NB4 (cell line): ENCODE measurements at places on chromosomes 16 and 17.

- DNase-seq, result no peak
Measured at GRCh38 chr17:40695874-40696472, 7.6 kb downstream of the KRT24 start.

- DNase-seq, result peak; percentile 93
Measured at GRCh38 chr17:73340093-73340596, 28.3 kb upstream of the CDC42EP4 start.

DNA sequence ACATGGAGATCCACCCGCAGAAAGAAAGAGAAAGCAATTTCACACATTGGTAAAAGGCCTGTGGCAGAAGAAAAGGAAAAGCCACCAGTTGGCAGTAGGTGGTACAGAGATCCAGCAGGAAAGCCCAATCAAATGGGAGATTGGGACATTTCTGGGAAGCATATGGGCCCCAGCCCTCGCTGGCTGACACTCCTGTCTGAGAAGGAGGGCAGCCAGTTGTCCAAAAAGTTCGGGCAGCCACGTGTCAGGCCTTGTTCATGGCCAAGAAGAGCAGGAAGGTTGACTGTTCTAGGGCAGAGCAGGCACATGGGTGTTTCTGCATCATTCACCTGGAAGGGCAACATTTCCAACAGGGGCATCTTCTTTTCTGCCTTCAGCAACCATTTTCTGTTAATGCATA lies 45.0 kb upstream of the MMP2 start:
- no peak for DNase-seq

GRCh38 chr16:16940351-16940750 lies 530.4 kb downstream of the XYLT1 start:
- no peak for DNase-seq

GRCh38 chr16:88792078-88792550 lies 7.1 kb upstream of the PIEZO1 start:
- DNase-seq, result peak; percentile 96

- peak; percentile 30 for DNase-seq
Measured at GRCh38 chr17:50421308-50422051, 4.5 kb upstream of the ACSF2 start.

GRCh38 chr16:50719401-50720337 lies 22.2 kb upstream of the CYLD start:
- DNase-seq, result peak; percentile 82

DNA sequence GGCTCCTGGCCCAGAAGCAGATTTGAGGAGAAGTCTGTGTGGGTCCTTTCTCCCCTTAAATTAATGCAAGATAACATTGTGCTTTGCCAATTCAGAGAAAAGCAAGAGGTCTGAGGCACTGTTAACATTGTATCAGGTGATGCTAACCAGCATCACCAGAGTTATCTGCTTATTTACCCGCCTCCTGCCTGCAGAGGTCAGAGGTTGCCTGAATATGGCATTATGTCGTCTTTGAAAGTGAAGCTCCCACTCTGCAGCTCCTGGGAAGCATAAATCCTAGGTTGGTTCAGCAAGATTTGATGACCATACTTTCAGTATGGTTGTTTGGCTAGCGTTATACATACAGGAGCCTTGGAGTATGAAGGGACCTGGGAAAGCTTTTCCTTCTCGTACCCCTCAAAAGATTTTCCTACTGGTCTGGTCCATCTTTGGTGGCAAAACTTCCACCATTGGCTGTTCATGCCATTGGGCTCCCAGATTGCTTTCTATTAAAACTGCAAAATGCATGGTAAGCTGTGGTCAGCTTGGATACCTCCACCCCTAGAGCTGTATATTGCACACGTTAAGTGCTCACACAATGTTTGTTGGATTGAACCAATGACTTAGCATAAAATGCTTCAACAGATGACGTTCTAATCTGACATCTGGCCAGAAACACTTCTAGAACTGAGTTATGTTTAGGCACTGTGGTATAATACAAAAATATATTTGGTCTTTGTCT lies 24.1 kb downstream of the CHD9 start:
- no peak for DNase-seq

DNA sequence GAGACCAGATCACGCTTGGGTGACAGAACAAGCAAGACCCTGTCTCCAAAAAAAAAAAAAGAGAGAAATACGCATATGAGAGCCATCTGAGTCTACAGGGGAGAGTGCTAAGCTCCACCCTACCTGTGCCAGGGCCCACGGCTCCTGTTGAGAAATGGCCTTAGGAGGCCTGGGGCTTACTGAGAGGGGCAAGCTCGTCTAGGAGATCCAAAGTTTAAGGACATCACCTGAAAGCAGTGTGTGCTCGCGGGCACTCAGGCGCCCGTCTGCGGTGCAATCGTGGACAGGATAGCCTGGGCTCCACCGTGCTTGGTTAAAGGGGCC lies 14.5 kb upstream of the BAIAP2 start:
- no peak for DNase-seq

DNA sequence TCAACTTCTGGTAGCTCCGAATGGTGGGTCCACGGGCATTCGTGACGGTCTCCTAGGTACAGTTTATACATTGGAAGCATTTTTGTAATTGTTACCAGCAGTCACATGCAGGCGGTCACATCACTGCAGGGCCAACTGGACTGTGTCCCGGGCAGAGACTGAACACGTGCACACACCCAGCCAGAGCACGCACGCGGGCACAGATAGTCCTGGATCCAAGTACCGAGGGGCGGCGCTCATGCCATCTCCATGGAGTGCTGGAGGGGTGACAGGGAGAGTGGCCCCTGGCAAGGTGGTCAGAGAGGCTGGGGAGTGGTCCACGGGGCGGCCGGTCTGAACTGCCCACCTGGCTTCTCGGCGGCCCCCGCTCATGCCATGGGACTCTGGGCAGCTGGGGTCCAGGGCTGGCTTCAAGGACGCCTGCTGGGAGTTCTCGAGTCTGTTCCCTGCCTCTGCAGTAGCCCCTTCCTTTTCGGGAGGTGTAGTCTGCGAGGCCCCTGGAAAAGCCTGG lies 34.2 kb downstream of the BAIAP2 start:
- DNase-seq, result no peak

DNA sequence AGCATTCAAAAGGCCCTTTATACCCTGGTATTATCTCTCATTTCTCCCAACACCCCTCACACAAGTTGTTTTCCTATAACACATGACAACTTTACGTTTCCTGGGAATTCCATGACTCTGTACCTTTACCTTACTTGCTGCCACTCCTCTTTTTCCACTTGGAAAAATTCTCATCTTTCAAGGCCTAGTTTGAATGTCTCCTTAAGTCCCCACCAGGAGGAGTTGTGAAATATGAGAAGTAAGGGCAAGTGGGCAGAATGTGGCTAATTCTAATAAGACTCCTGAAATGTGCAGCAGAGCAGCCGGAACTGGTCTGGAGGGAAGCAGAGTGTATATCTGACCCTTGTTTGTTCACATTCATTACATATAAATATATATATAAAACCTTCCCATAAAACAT lies 39.7 kb downstream of the BRCA1 start:
- DNase-seq, result no peak

- DNase-seq, result no peak
Measured at GRCh38 chr16:2233872-2234812, 2.1 kb upstream of the DNASE1L2 start.

DNA sequence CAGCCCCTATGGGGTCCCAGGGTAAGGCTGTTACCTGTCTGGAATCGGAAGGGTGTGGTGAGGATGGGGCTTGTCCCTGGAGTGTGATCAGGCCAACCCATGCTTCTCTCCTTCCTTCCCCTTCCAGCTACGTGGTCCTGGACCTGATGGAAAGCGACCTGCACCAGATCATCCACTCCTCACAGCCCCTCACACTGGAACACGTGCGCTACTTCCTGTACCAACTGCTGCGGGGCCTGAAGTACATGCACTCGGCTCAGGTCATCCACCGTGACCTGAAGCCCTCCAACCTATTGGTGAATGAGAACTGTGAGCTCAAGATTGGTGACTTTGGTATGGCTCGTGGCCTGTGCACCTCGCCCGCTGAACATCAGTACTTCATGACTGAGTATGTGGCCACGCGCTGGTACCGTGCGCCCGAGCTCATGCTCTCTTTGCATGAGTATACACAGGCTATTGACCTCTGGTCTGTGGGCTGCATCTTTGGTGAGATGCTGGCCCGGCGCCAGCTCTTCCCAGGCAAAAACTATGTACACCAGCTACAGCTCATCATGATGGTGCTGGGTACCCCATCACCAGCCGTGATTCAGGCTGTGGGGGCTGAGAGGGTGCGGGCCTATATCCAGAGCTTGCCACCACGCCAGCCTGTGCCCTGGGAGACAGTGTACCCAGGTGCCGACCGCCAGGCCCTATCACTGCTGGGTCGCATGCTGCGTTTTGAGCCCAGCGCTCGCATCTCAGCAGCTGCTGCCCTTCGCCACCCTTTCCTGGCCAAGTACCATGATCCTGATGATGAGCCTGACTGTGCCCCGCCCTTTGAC lies 2.4 kb downstream of the MAPK7 start:
- no peak for DNase-seq

DNA sequence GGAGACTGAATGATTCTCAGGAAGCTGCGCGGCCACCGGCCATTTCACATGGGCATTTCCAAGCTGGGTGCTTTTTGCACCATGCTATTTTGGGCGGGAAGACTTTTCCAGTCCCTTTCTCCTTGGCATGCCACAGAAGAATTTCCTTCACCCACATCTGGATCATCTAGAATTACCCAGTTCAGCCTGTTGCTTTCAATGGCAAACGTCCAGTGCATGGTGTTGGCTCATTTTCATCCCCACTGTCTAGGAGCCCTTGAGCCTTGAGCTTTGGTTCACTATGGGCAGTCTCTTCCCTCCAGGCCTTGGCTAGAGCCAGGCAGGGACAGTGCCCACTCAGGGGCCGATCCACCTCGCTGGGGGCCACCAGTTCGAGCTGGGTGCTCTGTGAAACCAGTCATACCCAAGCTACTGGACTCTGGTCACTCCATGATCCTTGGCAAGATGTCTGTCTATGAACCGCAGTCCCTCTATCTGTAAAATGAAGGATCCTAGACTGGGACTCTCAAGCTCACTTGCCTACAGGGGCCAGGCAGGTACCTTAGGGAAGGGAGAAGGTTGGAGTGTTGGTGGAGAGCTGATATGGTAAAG lies 71.1 kb downstream of the CYLD start:
- no peak for DNase-seq

GRCh38 chr16:12429756-12430155 lies 373.9 kb downstream of the CPPED1 start:
- no peak for DNase-seq

DNA sequence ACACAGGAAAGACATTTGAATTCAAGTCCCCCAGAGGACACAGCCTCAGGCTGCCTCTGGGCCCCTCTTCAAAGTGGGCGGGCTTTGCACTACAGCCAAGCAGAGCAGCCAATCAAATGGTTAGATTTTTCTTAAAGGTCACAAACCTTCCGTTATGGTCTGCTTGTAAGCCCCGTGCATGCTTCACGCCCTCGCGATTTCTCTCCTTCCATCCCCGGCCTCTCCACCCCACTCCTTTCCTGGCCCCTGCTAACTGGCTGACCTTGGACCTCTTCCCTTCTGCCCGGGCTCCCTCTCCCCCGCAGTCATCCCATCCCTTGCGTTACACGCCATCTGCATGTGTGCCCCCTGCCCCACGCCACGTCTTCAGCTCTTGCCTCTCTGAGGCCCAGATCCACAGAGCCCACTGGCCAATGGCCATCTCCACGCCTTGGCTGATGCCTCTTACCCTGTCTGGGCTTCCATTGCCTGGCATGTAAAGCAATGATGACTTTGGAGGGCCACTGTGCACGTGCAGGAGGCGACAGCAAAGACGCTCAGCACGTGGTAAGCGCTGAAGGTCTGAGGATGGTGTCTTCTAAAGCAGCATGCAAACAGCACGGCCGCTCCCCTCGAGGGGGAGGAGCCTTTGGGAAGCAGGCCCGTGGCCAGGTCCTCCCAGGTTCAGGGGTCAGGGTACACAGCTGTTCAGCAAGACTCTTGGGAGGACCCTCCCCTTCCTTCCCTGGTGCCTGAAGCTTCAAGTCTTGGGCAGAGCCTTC lies 86.8 kb downstream of the ZDHHC7 start:
- no peak for DNase-seq

GRCh38 chr16:78192734-78193488 lies 93.5 kb downstream of the WWOX start:
- no peak for DNase-seq

GRCh38 chr16:1045993-1046911 lies 26.3 kb upstream of the SSTR5 start:
- DNase-seq, result no peak

DNA sequence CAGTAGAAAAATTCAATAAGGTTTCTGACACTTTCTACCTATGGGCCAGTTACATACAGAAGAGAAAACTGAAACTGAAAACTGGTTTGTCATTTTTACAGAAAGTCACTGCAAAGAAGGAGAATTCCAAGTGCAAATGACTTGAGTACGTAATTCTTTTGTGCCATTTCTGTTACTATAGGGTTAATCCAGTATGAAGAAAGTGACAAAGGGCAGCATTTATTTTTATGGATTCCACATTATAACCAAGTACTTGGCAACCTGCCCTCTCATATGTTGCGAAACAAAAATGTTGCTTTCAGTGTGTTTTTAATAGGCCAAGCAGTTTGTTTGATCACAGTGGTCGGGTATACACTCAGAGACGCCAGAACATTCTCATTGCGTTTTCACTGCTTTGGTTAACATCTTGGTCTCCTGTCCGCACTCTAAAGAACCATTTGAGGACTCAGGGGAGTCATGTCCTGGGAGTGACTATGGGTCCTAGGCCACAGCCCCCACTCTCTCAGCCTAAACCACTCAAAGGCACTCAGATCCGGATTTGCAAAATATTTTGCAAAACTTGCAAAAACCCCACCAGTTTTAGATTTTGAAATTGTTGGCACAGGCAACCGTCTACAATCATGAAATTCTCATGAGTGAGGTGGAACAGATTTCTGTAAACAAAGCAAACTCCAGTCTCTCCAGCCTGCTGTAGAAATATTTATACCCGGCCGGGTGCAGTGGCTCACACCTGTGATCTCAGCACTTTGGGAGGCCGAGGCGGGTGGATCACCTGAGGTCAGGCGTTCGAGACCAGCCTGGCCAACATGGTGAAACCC lies 15.4 kb upstream of the HELZ start:
- DNase-seq, result peak; percentile 85

GRCh38 chr17:21199856-21200255 lies 14.1 kb downstream of the TMEM11 start:
- DNase-seq, result no peak

DNA sequence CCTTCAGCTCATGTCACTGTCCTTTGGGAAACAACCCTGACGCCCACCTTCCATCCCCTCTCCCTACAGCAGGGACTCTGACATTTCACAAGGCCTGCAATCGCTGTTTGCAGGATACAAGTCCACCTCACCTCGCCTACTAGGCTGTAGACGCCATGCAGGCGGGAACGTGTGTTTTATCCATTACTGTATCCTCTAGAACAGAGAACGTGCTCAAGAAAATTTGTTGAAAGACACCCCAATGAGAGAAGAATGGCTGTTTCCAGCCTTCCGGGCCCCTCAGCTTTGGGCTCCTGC lies 1.5 kb upstream of the TTYH2 start:
- DNase-seq, result no peak

DNA sequence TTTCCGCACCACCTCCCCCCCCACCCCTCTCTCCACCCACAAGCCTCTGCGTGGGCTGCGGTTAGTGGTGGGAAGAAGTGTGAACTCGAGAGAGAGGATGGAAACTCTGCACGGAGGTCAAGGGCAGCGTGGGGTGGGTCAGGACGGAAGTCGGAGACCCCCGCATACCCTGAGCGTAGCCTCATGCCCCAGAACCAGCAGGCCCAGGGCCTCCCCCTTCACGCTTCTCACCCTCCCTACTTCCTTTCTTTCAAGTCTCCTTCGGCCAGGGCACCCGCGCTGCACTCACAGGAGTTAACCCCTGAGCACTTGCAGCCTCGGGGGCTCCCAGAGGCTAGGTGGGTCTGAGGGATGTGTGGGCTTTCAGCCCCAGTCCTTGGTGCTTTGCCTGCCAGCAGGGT lies 9.2 kb downstream of the TBKBP1 start:
- no peak for DNase-seq
